ENCODE measurements at places on chromosomes 7 and 10.

- DNase-seq = no peak
Measured at GRCh38 chr10:43229208-43230061, 37.4 kb downstream of the RASGEF1A start.

- DNase-seq = no peak
Measured at GRCh38 chr10:110051487-110051886, 43.7 kb downstream of the ADD3 start.

- DNase-seq = no peak
Measured at GRCh38 chr7:1608318-1608717, 38.5 kb upstream of the PSMG3 start.

- no peak for DNase-seq
Measured at GRCh38 chr10:124092860-124093773, at the start of gene CHST15. Gene CHST15, minus strand, starts transcription at chr10:124093598. Its CDS starts 47,386 bp downstream, at chr10:124046212.

GRCh38 chr10:24901686-24902399 lies 50.6 kb downstream of the PRTFDC1 start:
- no peak for DNase-seq

- DNase-seq = no peak
Measured at GRCh38 chr10:35409094-35409582, 72.8 kb downstream of the CCNY start.

- DNase-seq = no peak
Measured at GRCh38 chr10:5428133-5428532, 15.8 kb downstream of the NET1 start.

GRCh38 chr10:13745271-13745670 lies 158.5 kb downstream of the PRPF18 start:
- no peak for DNase-seq

GRCh38 chr10:62083412-62084267 lies 182.1 kb downstream of the ARID5B start:
- DNase-seq = no peak

DNA sequence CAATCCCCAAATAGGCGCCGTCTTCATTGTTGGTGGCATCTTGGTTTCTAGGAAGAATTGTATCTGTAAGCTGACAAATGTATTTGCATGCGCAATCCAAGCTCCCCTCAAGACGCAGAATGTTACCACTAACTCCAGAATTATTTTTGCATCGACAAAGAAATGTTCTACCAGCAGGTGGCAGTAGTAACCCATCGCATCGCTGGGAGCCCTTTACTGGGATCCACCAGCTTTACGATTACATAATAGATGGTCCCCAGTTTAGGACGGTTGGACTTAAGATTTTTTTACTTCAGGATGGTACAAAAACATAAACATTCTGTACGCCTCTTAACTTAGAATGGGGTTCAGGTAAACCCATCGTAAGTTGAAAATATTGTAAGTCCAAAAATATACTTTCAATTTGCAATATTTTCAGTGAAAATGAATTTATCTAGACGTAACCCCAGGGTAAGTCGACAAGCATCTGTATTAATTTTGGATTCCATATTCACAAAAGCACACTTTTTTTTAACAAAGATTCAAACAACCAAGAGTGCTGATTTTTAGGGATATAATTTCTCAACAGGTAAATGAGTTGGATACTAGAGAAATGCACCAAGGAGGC lies 114.0 kb upstream of the COBL start:
- no peak for DNase-seq

GRCh38 chr7:133295484-133295883 lies 42.6 kb downstream of the EXOC4 start:
- DNase-seq = no peak

GRCh38 chr7:22920672-22921071 lies 93.3 kb downstream of the HYCC1 start:
- DNase-seq = no peak

GRCh38 chr7:128309976-128310375 lies 33.7 kb downstream of the RBM28 start:
- DNase-seq = no peak

- no peak for DNase-seq
Measured at GRCh38 chr7:106767498-106768323, 97.4 kb upstream of the PIK3CG start.

GRCh38 chr10:99527526-99528493 lies 4.9 kb upstream of the NKX2-3 start:
- no peak for DNase-seq

DNA sequence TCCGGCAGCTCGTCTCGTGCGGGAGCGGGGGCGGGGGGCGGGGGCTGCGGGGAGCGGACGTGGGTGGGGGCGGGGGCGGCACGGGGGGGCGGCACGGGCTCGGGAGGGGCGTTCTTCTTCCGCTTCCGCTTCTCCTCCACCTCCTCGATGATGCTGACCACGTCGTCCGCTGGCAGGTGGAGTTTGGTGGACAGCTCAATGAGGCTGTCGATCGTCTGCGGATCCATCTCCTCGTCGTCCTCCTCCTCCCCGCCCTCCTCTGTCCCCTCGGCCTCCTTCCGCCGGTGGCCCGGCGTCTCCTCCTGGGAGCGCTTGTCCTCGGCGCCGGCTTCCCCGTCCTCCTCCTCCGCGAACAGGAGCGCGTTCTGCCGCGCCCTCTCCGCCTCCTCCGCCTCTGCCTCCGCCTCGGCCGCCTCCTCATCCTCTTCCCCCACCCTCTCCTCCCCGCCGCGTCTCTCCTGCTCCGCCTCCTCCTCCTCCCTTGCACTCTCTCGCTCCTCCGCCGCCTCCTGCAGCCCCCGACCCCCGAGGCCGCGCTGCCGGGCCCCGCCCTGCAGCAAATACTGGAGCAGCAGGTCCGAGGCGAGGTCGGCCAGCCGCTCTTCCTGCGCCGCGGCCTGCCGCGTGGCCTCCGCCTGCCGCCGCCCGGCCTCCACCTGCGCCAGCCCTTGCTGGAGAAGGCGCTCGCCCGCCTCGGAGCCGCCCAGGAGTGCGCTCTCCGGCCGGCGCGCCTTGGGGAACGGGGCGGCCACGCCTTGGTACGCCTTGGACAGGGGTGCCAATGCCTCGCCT lies 1.9 kb downstream of the VGF start:
- no peak for DNase-seq

- no peak for DNase-seq
Measured at GRCh38 chr7:101590663-101591435, 38.2 kb downstream of the MYL10 start.

GRCh38 chr7:1899196-1899595 lies 229.1 kb downstream of the ELFN1 start:
- DNase-seq = no peak

- no peak for DNase-seq
Measured at GRCh38 chr10:1188558-1189135, 132.5 kb downstream of the WDR37 start.

DNA sequence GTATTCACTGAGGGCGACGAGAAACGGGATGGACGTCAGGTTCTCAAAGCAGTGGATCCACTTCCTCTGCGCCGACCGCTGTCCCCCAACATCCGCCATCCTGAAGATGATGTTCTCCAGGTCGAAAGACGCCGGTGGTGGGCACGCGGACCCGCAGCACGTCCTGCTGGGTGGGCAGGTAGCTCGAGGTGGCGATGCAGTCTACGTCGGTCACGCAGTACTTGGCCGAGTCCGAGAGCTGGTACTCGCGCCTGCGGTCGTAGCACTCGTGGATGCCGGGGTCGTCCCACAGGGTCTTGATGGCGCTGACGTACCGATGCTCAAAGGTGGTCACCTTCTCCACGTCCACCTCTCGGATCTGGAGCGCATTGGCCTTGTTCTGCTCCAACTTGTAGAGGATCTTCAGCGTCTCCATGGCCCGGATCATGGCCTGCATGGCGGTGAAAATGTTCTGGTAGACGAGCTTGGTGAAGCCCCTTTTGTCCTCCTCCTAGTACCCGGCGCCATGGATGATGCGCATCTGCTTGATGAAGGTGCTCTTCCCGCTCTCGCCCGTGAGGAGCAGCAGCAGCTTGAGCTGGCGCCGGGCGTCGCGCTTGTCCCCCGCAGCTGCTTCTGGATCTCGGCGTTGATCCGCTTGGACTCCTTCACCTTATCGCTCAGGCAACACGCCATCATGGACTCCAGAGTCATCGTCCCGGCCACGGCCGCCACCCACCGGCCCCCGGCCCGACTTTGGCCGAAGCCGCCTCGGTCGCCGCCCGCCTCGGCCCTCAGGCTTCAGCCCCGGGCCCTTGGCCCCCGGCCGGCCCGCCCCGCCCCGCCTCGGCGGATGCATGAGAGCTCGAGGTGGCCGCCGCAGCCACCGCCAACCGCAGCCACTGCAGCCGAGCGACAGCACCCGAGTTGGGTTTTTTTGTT lies 122.9 kb upstream of the KCTD7 start:
- DNase-seq = no peak

DNA sequence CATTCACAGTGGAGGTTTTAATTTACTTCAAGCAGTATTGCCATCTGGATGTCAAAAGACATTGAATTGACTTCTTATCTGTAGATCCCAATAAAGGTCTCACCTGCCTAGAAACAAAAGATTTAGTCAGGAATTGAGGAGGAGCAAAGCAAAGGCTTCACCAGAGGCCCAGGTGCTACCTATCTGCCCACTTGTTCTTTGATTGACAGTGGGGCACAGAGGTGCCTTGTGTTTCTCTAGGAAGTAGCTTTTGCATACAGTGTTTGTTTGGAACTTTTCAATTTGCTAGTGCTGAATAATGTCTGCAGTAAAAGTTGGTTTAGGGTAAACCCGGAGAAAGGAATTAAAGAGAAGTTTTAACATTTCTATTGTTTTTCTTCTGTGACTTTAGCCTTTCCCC lies 40.4 kb downstream of the AUTS2 start:
- no peak for DNase-seq

GRCh38 chr7:132084776-132085388 lies 491.4 kb downstream of the PLXNA4 start:
- no peak for DNase-seq

DNA sequence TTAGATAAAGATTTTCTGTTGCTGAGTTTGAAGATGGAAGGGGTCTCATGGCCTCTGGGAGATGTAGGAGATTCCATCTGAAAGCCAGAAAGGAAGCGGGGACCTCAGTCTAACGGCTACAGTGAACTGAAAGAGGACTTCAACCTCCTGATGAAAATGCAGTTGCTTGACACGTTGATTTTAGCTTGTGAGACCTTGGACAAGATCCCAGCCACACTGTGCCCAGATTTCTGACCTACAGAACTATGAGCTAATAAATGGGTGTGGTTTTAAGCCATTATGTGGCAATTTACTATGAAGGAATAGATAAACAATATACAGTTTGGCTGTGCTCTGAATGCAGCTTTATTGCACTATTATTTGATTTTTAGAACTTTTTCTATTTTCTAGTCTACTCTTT lies 342.3 kb upstream of the SEMA3D start:
- no peak for DNase-seq

DNA sequence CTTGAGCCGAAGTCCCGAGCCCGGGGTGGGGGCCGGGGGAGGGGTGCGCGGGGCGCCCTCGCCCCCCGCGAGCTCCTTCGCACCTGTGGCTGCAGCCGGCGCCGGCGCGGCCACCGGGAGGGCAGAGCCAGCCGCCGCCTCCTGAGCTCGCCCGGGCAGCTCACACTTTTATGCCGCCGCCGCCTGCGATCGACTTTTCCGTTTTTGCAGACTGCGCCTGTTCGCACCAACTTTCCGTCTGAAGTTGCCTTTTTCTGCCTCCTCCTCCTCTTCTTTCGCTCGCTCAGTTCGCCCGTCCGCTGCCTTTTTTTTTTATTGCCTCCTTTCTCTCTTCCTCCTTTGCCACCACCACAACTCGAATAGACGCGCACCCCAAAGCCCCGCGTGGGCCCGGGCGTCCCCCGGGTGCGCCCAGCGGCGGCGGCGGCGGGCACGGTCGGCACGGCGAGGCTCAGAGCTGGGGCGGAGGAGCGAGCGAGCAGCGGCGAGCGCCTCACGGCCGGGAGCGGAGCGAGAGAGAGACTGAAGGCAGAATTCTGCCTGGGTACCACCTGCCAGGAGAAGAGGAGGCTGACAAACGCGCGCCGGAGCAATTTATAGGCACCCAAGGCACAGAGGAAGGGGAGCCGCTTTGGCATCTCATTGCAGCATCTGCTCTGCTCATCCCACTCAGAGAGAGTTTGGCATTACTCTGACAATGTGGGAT lies at the start of gene C1QL3:
C1QL3 (minus strand) TSS at position 569 of the 706 bp plus-strand sequence. CDS start 814 bp downstream, outside the sequence.
- no peak for DNase-seq

DNA sequence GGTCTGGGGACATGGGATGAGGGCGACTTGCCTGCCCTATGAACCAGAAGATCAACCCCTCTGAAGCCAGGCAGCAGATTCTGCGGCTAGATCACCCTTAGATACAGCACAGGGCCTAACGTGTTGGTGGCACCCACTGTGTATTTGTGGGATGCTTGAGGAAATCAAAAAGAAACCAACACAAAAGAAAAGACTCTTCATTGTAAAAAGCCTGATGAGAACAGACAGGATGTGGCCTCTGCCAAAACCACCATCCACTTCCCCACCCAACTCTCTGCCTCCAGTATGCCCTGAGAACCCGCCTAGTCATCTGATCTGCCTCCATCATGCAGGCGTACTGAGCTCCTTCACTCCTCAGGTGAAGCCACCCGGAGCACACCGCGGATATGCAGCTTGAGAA lies 97.2 kb upstream of the INSYN2A start:
- DNase-seq = no peak

GRCh38 chr7:114944745-114945625 lies 23.1 kb downstream of the MDFIC start:
- DNase-seq = no peak

DNA sequence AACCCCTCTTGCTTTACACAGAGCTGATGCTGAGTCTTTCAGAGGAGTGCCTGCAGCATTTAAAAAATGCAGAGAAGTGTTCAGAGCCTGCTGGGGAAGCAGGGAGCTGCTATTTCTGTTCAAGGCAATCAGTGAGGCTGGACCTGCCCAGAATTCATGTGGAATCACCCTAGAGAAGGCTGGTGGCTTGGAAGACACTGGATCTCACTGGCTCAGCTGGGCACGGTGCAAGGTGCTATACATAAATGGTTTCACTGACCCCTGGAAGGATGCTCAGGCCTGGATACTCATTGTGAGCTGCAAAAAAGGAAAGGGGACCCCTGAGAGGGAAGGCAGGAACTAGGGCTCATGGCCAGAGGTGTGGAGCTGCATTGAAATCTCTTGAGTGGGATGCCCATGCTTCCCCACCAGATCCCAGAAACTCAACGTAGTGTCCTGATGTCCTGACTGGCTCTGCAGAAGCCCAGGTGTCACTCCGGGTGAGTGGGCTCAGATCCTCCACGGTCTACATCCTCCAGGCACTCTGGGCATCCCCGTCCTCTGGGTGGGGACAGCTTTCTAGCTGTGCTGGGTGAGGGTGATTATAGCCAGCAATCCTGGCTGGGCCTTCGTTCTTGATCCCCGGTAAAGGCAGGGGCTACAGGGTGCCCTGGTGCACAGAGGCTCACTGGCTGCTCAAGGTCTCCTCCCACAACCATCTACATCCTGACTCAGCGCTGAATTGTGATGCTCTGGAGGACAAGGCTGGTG lies 77.2 kb upstream of the TNS3 start:
- DNase-seq = no peak

DNA sequence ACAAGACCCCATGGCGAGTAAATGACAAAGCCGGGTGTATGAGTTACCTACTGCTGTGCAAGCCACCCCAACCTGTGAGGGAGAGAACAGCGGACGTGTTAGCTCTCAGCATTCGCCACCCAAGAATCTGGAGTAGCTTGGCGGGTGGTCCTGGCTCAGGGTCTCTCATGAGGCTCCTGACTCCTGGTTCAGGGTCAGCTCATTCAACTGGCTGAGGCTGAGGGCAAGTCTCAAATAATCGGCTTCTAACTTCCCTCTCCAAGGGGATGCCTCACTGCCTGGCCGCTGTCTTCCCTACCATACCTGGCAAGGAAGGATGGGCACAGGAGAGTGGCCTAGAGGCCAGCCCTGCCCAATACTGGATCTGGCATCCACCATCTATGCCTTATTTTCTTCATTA lies 94.2 kb downstream of the HTR5A start:
- DNase-seq = no peak

Data from activated naive CD8-positive, alpha-beta T cell treated with anti-CD3 and anti-CD28 coated beads, Interleukin-2, amount 50 U/mL, for 16 hours (primary cell).